ENCODE measurements at places on chromosomes 3 and 15.

DNA sequence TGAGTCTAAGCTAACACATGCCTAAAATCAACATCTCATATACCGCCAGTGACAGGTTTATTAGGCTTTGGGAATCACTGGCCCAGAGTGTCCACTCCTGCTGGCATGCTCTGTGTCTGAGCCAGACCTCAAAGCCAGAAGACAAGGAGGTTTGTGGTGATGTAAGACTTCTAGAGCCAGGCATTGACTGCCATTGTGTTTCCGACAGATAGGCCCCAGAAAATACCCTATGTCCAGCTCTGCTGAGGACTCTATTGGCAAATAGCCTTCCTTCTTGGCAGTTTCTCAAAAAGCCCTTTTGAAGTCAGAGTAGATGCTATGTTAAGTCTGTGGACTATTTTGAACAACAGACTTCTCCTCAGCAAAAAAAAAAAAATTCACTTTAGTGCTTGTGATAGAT, 181.9 kb upstream of the UBE2E1 start:
- DNase-seq: no peak

DNA sequence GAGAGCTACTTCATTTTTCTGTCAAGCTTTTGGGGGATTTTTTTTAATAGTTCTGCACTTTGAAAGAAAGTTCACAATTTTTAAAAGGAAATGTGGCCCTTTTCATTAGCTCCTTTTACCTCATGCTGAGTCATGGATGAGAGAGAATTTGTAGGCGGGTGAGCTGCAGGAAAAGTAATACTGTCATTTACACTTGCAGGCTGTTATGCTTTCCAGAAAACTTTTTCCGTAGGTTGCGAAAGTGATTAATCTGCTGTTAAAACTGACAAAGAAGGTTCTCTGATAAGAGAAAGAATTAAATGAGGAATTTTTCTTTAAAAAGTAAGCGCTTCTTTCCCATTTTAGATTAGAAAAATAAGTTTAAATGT, 430.2 kb downstream of the LPP start:
- no peak for DNase-seq

DNA sequence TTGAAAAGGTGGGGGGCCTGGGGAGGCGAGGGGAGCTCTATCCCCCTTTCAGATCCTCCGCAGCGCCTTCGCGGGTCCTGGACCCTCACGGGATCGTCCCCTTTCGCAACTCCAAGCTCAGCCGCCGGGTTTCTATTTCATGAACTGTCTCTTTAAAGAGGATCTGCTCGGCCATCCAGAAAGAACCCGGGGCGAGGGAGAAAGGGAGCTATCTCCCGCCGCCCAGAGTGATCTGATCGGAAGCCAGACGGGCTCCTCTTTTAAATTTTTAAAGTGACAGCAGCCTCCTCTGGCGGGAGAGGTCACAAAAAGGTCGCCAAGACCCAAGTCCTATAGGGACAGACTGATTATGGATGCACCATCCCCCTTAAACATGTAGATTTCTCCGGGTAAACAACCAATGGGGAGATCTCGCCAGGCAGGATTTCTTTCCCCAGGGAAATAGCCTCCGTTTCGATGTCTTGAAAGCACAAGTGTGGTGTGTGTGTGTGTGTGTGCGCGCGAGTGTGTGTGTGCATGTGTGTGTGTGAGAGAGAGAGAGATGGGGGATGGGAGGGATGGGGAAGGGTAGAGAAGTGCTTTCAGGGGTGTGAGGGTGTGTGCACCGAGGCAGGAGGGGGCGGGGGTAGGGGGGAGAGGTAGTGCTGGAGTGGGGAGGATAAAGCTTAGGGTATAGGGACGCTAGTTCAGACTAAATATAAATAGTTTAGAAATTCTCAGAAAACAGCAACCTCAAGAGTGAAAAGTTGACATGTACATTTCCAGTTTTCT, 516.1 kb downstream of the MECOM start:
- DNase-seq: peak; percentile 62

DNA sequence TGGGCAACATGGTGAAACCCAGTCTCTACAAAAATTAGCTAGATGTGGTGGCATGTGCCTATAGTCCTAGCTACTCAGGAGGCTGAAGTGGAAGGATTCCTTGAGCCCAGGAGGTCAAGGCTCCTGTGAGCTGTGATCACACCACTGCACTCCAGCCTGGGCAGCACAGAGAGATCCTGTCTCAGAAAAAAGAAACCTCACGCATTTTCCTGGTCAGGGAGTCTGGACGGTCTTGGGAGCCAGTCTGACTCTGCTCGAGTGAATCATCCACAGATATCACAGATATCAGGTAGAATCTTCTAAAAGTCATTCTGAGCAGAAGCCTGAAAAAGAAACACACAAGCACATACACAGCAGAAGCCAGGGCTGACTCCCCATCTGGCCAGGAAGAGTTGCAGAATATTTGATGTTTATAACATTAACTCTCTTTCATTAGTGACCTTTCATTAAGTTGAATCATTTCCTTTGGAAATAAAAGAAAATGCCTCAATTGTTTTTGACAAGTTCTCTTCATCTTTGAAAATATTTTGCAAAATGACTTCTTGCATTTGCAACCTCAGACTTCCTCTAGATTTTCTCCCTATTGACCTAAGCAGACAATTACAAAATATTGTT, 56.5 kb upstream of the ABHD17C start:
- no peak for DNase-seq

DNA sequence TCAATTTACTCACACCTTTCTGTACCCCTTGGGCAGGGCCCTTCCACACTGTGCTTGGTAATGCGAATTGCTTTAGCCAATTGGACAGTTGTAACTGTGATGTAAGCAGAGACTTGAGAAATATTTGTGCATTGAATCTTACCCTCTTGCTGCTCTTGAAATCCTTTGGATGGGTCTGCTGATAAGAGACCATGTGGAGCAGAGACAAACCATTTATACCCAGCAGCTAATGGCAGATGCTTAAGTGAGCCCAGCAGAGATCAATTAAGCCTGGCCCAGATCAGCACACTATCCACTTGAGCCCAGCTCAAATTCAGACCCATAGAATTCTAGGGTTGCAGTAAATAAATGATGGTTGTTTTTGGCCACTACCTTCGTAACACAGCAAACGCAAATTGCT, 19.3 kb downstream of the MUC13 start:
- no peak for DNase-seq

DNA sequence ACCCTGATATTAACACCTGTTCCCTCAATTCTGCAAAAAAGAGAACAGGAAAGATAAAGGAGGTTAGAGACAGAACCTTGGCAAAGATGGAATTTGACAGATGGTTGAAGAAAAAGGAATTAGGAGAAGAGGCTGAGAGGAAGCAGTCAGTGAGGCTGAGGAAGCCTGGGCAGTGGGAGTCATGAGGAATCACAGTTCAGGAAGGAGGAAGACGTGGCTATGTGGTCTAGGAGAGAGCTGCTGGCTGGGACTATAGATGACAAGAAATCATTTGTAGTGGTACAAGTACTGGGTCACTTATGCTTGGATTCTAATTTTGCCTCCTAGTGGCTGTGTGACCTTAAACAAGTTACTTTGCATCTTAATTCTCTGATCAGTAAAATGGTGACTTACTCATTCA, 49.0 kb downstream of the LARS2 start:
- peak; percentile 92 for DNase-seq

DNA sequence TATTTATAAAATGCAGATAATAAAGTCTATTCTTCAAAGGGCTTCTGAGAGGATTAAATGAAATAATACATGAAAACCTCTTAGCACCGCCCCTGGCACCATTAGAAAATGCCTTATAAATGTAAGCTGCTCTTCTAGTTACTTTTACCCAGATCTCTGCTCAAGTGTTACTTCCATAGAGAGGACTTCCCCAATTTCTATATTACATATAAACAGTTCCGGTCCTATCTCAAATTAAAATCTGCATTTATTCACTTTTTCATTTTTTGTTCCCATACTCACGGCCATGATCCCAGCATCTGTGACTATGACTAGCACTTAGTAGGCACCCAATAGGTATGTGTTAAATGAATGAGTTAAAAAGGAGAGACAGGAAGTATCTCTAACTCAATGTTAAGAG, 890.9 kb upstream of the CFAP20DC start:
- no peak for DNase-seq

GRCh38 chr15:57146506-57147201, 228.2 kb downstream of the TCF12 start:
- peak; percentile 4 for DNase-seq

GRCh38 chr3:139281522-139282196, 62.2 kb upstream of the MRPS22 start:
- no peak for DNase-seq

- no peak for DNase-seq
Measured at GRCh38 chr3:15342945-15343344, 10.6 kb upstream of the SH3BP5 start.

DNA sequence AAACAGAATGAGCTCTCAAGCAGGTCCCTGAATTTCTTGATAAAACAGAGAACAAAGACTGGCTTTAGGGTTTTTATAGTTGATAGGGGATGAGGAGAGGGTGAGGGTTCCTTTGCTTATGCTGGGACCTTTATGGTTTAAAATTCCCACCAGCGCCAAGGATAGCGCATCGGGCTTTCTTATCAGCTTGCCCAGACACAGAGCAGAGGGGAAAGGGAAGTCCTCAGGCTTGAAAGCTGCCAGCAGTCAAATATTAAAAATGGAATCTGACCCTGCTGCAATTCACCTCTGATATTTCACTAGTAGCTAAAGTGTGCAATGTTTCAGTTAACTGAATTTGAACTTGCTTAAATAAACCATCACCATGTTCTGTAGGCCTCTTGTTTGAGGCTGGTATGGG, 55.0 kb upstream of the EPHA3 start:
- no peak for DNase-seq

- no peak for DNase-seq
Measured at GRCh38 chr15:70976851-70977250, 84.2 kb downstream of the LRRC49 start.

- DNase-seq: peak; percentile 54
Measured at GRCh38 chr15:33700695-33701303, 267.5 kb upstream of the CHRM5 start.

DNA sequence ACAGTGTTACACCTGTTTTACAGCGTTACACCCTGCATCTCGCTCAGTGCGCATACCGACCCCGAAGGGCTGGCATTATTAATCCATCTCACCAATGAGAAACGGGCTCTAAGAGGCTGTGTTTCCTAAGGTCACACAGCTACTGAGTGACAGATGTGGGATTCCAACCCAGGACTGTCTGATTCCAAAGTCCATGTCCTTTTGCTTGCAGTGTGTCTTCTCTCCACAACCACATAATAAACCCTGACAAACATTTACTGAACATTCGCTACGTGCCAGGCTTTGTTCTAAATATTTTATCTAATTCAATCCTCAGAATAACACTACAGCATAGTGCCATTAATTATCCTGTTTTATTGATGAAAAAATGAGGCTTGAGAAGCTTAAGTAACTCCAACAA, 79.1 kb downstream of the RAB11A start:
- DNase-seq: no peak

DNA sequence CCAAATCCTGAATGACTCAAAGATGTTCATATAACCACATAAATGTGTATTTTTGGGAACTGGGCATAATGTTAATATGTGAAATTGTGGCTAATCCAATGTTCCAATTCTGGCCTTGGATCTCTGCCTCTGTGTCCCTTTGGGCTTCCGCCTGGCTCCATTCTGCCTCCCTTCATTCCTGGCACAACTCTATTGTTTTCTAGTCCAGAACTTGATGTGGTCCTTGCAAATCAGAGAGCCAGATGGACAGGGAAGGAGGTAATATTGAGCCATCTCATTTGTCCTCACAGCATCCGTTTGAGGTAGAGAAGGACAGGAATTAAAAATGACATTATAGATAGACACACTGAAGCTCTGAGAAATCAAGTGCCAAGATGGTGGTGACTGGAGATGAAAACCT, 355.7 kb upstream of the TBL1XR1 start:
- DNase-seq: no peak

GRCh38 chr15:64144192-64144564, 7.4 kb upstream of the SNX22 start:
- DNase-seq: no peak

GRCh38 chr15:81105545-81105944, 28.5 kb upstream of the CFAP161 start:
- peak; percentile 31 for DNase-seq

DNA sequence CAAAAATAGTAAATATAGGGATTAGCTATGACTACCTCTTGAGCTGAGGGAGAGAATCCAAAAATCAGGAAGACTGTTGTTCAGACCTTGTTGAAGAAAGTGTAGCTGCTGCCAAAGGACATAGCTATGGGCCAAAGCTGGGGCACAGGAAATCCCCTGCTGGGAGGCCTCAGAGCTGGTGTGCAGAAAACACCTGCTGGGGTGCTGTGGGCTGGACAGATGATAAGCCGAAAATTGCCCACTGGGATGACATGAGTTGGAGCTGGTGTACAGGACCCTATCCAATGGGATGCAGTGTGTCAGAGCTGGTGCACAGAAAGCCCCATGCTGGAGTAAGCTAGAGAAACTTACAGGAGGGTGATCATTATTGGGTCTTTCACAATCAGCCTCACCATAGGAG, 121.9 kb downstream of the NEO1 start:
- DNase-seq: no peak

DNA sequence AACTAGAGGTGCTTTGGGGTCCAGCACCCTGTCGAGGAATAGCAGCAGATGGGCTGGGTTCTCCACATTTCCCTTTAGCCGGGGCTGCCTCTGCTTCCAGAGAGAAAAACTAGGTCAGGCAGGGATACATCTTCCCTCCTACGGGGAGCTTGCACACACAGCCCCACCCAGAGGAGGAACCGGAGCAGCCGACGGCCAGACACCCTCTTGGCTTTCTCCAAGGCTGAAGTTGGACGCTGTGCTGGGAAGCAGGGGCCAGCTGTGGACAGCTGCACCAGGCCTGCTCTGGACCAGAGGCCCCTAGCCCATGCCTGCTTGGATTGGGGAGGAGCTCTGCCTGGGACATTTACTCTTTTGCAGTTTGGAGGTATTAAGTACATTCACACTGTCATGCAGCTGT, 44.7 kb upstream of the NR2C2 start:
- DNase-seq: no peak

GRCh38 chr15:80562033-80562432, 133.1 kb upstream of the ABHD17C start:
- no peak for DNase-seq

DNA sequence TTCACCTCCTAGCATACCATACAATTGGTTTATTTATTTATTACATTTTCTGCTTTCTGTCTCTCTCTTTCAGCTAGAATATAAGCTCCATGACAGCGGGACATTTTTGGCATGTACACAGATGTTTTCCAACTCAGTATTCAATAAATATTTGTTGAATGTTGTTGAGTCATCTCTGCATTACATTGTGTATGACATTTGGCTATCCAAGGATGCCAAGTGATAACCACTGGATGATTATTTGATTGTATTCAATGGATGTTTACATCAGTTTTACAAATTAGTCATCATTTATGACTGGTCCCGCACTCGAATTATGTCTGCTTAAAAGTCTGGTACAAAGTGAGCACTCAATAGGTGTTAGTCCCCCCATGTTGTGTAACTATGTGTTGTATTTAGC, 49.5 kb upstream of the STXBP5L start:
- DNase-seq: no peak

DNA sequence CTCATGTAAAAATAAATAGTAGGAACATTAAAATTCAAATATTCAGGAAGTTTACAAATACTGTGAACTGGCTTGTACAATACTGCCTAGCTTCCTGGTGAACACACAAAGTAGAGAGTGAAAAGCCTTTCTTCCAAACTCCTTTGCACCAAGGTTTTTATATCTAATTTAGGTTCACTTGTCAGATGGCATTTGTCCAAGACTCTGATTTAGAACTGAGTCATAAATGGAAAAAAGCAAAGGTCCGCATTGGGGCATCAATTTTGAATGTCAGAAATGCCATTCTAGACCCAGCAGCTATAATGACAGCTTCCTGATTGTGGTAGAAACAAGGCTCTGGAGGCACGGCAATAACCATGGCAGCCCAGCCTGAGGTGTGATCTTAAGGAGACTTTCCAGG, 160.7 kb downstream of the PDE8A start:
- DNase-seq: no peak
